Glutamatergic neuron (in vitro differentiated cells): ENCODE measurements at places on chromosomes 7 and 10. TPM values are rescaled to one million over a fixed set of nuclear protein-coding genes. Genes with fewer than 3 reads are reported as not detected.

Gene MYPN
- not detected for total RNA-seq

Gene HSPA14
- 10.1 TPM for total RNA-seq

DNA sequence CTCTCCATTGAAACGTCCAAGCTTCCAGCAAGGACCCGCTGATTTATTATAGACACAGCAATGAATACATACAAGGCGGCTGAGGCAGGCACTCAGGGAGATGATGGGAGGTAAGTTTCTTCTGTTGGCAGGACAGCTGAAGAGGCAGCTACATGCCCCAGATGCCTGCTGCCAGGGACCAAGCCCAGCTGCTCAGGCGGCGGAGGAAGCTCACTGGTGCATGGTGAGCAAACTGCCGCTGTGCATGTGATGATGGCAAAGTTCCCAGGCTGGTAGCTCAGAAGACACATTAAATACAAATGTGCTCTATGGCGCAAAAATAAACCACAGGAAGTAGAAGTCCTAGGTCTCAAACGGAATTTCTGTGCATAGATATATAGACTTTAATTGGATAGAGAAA is 2.3 kb downstream of the DNTT start:
- no peaks in the 10 kb centered on the region for H3K36me3 ChIP-seq
- peaks cover 16% of the 10 kb centered on the region for H3K4me1 ChIP-seq
- DNase-seq = no peak
- H3K27me3 ChIP-seq = no peaks in the 10 kb centered on the region
- H3K4me3 ChIP-seq = no peak overlapping the region

GRCh38 chr10:127997937-127998336 is 91.0 kb downstream of the PTPRE start:
- H3K27ac ChIP-seq = peak overlapping the region; percentile 44
- no peak for DNase-seq
- H3K4me3 ChIP-seq = peak overlapping the region; percentile 68
- no peaks in the 10 kb centered on the region for H3K27me3 ChIP-seq
- no peaks in the 10 kb centered on the region for H3K36me3 ChIP-seq

- H3K27me3 ChIP-seq = peaks cover 7% of the 10 kb centered on the region
- no peak for DNase-seq
- no peaks in the 10 kb centered on the region for H3K36me3 ChIP-seq
- H3K27ac ChIP-seq = no peak overlapping the region
These were observed 18.8 kb upstream of the CHST12 start for GRCh38 chr7:2384354-2385243.

DNA sequence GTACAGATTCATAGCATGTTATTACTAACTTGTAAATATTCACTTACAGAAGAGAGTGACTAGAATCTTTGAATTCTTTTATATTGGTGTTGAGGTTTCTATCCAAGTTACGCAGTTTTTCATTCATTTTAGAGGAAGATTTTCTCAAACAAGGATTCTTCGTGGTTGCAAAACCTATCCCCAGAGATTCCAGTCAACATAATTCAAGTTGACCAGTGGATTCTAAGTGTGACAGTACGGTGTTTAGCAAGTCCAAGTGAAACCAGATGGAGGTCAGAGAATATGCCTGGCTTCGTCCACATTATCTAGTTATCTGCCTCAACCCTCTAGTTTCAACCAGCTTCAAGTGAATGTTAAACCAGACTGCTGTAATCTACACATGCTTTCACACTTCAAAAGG is 131.9 kb downstream of the SDK1 start:
- peaks cover 12% of the 10 kb centered on the region for H3K27me3 ChIP-seq
- H3K4me1 ChIP-seq = peaks cover 32% of the 10 kb centered on the region
- no peak overlapping the region for H3K4me3 ChIP-seq
- DNase-seq = no peak
- H3K36me3 ChIP-seq = no peaks in the 10 kb centered on the region
